ENCODE measurements at places on chromosomes 16 and 17.
A peak's percentile ranks its signal among the peaks of the same experiment; 100 is the strongest.

DNA sequence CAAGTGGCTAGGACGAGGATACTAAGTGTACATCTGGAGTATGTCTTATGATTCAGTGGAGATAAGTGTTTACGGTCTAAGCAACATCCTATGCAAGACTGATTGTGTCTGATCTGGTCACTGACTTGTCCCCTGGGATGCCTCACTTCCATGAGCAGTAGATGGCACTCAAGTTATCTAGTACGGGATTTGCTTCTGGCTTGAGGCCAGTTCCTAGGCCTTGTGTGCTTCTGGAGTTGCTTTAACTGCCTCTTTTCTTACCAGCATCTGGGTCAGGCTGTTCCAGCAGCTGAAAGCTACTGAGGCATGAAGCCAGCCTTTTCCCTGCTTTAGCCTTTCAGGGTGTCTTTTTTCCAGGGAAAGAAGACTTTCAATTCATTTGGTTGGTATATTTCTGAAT is 23.0 kb downstream of the SUPT6H start:
- no peak for DNase-seq

DNA sequence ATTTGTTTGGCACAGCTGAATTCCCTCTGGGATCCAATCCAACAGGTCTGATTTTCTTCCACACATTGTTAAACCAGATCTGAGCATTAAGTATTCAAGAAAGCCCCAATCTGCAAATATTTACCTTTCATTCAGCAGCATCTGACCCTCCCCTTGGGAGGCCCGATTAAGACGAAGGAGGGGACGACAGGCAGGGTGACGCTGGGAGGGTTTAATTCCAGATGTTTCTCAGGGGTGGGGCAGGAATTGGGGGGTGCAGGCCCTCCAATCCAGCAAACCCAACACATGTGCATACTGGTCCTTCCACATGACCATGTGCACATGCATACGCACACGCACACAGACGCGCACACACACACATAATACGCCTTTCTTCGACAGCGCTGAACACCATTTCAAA is 240.5 kb downstream of the GSG1L start:
- DNase-seq = peak; percentile 32

DNA sequence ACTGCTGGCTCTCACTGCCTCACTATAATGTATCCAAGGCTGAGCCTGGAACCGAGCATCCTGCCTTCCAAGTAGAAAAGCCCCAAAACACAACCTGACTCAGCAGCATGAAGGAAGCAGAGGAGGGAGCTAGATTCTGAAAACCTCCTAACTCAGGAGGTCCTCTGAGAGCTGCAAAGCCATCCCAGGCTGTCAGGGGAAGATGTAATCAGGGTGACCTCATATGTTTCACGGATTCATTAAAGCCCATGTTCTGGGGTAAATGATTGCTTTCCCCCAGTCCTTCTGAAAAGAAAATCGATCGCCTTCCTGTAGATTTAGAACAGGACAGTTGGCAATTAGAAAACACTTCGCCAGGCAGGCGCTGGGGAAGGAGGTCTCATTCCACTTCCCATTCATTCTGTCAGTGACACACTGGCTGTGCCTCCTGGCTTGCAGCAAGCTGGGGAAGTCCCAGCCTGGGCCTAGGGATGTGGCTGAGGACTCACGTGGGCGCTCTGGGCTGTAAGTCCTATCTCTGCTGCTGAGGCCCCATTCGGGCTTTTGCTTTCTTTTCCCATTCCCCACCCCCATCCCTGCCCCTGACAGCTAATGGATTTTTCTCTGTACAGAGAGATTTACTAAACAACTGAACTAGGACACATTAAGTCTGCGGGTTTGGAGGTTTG is 75.7 kb upstream of the TMEM132E start:
- DNase-seq = no peak

DNA sequence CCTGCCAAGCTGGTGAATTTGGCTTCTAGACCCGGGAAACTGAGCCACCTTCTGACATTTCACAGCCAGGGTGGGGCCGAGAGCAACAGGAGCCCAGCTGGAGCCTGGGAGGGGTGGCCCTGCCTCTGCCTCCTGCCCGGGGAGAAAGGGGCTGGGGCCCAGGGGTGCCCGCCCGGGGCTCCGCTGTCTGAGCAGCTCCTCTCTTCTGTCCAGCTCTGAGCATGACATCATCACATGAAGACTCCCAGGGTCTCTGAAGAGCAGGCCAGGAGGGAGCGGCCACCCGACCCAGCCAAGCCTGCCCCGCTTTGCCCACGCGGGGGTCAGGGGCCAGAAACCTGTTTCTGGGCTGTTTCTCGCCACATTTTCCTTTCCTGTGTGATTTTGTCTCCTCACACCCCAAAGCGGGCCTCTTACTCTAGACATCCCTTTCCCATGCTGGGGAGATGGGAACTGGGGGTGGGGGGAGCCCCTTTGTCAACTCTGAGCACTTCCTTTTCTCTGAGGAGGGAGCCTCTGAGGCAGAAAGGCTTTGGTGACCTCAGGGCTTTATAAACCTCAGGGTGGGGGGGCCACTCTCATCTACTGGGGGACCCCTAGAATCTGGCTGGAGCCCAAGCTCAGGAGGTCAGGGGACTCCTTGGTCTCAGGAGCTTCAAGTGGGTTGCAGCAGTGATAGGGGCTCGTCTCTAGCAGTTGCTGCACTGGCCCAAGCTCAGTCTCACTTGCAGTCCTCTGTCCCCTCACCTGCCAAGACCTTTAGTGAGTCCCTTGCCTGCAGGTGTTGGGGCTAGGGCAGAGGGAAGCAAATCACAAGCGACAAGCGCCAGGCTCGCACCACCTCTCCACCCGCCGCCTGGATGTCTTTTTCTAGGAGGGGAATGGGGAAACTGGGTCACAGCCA is 7.6 kb downstream of the UBALD2 start:
- DNase-seq = no peak

DNA sequence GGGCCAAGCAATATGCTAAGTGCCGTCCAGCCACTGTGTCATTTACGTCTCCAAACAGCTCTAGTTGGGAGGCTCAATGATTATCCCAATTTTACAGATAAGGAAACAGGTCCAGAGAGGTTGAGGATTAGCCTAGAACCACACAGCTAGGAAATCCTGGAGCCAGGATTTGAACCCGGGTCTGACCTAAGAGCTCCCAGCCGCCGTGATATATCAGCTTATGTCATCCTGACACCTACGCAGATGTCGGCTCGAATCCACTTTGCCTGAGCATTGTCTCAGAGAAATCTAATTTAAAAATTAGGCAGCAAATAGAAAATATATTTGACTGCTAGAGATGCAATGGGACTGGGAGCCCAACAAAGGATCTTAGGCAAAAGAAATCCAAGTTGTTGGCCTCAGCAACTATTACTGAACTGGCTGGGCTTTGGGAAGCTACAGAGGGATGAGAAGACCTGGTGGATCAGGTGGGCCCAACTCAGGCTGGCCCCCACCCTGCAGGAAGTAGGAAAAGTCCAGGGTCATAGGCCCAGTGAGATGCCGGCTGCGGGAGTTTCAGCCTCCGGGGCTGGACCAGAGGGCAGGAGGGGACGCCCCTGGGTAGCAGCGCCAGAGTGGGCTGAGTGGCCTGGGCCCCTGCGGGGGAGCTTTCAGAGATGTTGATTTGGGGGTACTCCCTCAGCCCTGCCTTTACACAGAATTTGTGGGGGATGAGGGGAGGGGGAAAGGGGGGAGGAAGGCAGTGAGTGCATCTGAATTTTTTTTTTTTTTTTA is 35.1 kb upstream of the IL21R start:
- no peak for DNase-seq

DNA sequence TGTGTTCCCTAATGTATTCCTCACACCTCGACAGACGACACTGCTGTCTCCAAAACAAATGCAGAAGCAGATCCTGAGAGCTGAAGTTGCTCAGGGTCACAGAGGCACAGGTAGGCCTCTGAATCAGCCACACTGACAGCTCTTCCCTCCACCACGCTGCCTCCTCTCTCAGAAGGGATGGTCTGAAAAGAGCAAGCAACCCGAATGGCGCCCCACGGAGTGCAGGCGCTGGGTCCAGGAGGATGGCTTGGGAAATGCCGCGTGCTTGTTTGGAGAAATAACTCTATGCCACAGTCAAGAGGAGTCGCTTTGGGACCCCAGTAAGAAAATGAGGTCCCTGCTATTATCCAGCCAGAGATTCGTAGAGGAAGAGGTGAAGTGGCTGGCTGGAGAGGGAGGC is 15.9 kb downstream of the CYB561 start:
- no peak for DNase-seq

- DNase-seq = no peak
Observed at GRCh38 chr16:88466175-88466862, 13.2 kb downstream of the ZFPM1 start.

DNA sequence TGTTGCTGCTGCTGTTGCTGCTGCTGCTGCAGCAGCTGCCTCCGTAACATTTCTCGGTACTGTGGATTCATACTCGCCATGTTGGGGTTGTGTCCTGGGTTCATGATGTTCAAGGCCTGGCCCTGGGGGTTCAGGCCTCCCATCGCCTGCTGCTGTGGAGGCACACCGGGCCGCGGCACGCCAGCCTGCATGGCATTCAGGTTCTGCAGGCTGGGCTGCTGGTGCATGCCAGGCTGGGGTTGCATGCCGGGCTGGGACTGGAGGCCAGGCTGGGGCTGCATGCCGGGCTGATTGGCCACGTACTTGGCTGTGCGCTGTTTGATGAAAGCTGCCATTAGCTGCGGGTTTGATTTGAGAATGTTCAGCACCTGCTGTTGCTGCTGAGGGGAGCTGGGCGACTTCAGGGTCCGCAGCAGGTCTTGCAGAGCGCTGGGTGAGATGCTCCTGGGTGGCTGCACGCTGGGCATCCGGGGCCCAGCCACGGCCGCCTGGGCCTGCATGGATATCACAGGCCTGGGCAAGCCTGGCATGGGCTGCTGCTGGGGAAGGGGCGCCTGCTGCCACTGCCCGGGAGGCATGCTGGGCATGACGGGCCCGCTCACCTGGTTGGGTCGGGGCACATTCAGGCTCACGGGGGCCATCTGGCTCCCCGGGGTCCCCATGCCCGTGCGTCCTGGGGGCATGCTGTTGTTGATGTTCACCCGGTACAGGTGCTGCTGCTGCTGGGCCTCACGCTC is 11.3 kb upstream of the TRAP1 start:
- DNase-seq = no peak

GRCh38 chr16:54425681-54426552 is 139.3 kb upstream of the IRX3 start:
- no peak for DNase-seq

GRCh38 chr16:81696166-81696960 is 82.7 kb upstream of the PLCG2 start:
- no peak for DNase-seq

DNA sequence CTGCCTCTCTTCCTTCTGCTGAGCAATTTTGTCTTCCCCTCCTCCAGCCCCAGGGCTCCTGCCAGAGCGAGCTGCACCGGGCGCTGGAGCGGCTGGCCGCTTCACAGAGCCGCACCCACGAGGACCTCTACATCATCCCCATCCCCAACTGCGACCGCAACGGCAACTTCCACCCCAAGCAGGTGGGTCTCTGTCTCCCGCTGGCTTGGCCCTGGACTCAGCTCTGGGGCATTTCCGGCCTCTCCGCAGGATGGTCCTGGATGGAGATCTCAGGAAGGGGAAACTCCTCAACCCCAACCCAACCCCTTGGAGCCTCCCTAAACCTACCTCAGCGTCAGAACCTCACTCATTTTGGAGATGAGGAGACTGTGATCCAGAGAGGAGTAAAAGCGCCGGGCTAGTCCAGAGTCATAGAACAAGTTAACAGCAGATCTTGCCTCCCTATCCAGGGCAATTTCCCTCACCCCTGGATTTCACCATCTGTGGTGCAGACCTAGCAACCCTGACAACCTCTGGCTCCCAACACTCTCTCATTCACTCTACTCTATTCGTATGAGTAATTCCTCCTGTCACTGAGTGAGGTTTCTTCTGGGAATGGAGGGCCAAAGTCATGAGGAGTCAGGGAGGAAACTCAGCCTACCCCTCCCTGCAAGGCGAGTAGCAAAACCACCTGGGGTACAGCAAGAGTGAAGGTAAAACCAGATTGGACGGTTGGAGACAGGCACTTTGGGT is 10.8 kb downstream of the IGFBP4 start:
- DNase-seq = no peak

- DNase-seq = no peak
Observed at GRCh38 chr16:78213751-78214150, 114.3 kb downstream of the WWOX start.

DNA sequence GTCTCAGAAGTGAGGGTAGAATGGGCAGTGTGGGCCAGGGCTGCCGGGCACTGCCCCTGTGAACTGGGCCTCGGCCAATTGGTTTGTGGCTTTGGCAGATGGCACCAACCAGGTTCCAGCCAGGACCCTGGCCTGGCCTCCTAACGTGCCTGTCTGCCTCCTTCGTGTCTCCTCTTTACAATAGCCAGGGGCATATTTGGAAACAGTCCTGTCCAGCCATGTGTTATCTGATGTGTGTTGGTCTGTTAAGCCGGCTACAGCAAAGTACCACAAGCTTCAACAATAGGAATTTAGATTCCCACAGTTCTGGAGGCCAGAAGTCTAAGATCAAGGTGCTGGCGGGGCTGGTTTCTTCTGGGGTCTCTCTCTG is 14.6 kb downstream of the CRISPLD2 start:
- no peak for DNase-seq

GRCh38 chr16:82655072-82655714 is 28.4 kb downstream of the CDH13 start:
- DNase-seq = no peak

DNA sequence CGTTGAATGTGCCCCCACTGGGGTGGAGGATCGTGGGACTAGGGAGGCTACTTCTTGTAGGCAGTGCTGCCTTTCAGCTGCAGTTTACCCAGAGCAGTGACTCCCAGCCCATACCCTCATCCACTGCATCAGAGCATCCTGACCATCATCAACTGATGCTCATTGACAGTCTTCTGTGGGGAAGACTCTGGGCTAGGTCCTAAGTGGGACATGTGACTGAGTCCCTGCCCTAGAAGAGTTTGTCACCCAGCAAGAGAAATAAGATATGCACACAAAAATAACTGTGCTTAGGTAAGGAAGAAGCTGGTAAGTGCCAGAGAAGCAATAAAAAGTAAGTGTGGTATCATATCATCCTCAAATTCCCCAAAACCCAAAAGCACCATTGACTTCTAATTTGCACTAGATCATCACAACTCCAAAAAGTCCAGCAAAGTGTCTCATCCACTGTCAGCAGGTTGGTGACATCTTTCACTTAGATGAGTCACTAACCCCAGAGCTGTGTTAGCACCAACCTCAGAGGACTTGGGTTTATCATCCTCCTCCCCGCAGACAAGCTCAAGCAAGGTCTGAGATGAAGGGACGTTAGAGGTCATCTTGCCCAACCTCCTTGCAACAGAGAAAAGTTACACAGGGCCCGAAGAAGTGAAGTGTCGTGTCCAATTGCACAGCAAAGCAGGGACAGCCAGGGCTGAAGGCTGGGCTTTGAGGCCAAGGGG is 99.0 kb downstream of the CCDC182 start:
- DNase-seq = no peak

DNA sequence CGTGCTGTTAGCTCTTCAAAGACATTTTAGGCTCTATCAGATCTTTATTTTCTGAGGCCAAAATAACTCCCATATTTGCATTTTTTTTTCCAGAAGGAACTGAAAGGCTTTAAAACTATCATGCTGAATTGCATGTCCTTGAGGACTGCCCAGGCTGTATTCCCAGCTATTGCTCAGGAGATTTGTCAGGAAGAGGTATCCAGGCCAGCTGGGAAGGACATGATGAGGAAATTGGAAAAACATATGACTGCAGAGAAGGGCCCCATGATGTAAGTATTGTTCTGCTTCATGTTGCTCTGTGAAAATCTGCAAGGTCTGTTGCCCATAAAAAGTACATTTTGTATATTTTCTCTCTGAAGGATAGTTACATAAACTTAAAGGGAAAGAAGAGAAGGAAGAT is 5.7 kb downstream of the CDC6 start:
- no peak for DNase-seq

Measured in urinary bladder (tissue), 4 donors.